Kidney (tissue), 22 donors: ENCODE measurements at places on chromosomes 13 and 19. TPM values are rescaled to one million over a fixed set of nuclear protein-coding genes. Genes with fewer than 3 reads are reported as not detected.

DNA sequence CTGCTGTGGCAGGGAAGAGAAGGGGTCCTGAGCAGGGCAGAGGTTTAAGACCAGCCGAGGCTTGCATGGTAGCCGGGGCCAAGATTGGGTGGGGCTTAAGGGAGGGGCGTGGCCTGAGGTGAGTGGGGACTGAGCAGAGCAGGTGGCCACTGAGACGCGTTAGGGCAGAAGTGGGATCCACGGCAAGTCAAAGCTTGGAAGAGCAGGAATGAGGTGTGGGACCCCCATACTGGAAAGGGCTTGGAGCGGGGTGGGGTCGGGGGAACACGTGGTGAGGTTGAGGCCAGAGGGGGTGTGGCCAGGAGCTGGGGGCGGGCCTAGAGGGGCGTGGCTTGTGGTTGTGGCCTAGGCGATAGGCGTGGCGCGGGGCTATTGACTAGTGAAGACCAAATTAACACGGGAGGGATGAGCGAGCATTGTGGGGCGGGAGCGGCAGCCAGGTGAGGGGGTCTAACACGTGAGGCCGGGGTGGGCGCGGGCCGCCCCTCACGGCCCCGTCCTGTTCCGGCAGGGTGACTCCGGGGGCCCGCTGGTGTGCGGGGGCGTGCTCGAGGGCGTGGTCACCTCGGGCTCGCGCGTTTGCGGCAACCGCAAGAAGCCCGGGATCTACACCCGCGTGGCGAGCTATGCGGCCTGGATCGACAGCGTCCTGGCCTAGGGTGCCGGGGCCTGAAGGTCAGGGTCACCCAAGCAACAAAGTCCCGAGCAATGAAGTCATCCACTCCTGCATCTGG lies 3.3 kb downstream of the CFD start:
- no peaks in the 10 kb centered on the region for H3K27me3 ChIP-seq
- H3K27ac ChIP-seq: no peak overlapping the region
- peak; percentile 66 for DNase-seq
- no peaks in the 10 kb centered on the region for H3K4me1 ChIP-seq

DNA sequence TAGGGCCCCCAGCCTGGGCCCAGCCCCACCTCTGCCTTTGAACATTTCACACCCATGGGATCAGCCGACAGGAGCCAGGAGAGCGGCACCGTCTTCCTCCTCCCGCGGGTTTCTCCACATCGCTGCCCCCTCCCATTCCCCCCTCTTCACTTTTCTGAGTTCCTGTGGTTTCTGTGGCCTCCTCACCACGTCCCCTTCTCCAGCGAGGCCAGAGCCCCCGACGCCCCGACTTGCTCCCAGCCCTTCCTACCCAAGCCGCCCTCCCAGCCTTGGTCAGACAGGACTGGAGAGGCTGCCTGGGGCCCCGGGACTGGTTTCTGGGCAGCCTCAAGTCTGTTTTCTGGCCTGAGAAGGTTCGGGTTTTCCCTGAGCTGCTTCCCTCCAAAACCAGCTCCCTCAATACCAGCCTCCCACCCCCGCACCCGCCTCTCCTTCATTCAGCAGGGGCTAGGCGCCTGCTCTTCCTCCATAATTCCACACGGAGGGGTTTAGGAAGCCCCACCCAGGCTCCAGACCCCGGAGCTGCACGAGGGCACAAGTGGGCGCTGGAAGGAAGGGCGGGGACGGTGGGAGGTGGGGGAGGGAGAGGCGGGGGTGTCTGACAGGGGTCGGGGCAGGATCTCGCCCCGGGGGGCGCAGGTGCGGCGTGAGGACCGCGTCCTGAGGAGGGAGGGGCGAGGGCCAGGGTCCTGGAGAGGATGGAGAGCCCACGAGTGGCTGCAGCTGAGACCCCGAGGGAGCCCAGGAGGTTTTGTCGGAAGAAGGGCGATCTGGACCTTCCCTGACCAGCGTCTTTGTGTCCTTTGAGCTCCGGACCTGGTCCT lies 4.0 kb upstream of the SIGLEC10 start:
- no peak overlapping the region for H3K4me3 ChIP-seq
- no peaks in the 10 kb centered on the region for H3K27me3 ChIP-seq
- no peak for DNase-seq
- H3K36me3 ChIP-seq: no peaks in the 10 kb centered on the region
- H3K27ac ChIP-seq: no peak overlapping the region

GRCh38 chr19:30871979-30872378 lies 477.3 kb downstream of the TSHZ3 start:
- no peak overlapping the region for H3K4me3 ChIP-seq
- H3K27ac ChIP-seq: no peak overlapping the region
- no peaks in the 10 kb centered on the region for H3K27me3 ChIP-seq
- no peaks in the 10 kb centered on the region for H3K36me3 ChIP-seq
- DNase-seq: no peak
- no peaks in the 10 kb centered on the region for H3K4me1 ChIP-seq

DNA sequence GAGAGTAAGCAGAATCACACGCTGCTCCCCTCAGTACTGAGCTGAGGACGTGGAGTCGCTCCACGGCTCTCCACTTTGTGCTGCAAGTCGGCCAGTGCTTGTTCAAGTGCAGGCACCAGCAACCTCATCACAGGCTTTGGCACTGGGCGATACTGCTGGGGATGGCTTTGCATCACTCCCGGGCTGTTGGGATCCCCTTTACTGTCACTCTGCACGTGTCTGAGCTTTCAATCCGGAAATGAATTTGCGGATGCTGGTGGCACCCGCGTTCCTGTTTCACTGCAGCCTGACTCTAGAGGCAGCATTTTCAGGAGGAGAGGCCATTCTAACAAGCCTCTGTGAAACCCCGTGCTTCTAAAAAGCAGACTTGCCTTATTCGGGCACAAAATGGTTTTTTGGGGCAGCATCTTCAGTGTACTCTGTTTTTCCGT lies 19.1 kb downstream of the SMARCA4 start:
- H3K4me3 ChIP-seq: peak overlapping the region; percentile 25
- no peaks in the 10 kb centered on the region for H3K27me3 ChIP-seq
- no peaks in the 10 kb centered on the region for H3K4me1 ChIP-seq
- DNase-seq: no peak

GRCh38 chr13:77563111-77563510 lies 27.6 kb downstream of the SCEL start:
- H3K36me3 ChIP-seq: no peaks in the 10 kb centered on the region
- DNase-seq: no peak
- no peaks in the 10 kb centered on the region for H3K27me3 ChIP-seq
- H3K27ac ChIP-seq: no peak overlapping the region
- H3K4me3 ChIP-seq: no peak overlapping the region
- H3K4me1 ChIP-seq: no peaks in the 10 kb centered on the region

- DNase-seq: peak; percentile 63
- peak overlapping the region; percentile 93 for H3K4me3 ChIP-seq
- peak overlapping the region; percentile 8 for H3K27ac ChIP-seq
- H3K27me3 ChIP-seq: no peaks in the 10 kb centered on the region
- H3K36me3 ChIP-seq: no peaks in the 10 kb centered on the region
These were observed 439 bp downstream of the DZIP1 start for GRCh38 chr13:95643936-95644598.

DNA sequence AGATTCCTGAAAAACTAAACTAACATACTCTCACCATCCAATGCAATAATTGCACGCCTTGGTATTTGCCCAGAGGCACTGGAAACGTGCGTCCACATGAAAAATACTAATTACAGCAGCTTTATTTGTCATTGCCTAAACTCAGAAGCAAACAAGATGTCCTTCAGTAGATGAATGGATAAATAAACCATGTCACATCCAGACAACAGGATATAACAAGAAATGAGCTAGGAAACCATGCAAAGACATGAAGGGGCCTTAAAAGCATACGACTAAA lies 25.0 kb downstream of the ELL start:
- no peak overlapping the region for H3K4me3 ChIP-seq
- H3K36me3 ChIP-seq: no peaks in the 10 kb centered on the region
- H3K27ac ChIP-seq: peak overlapping the region; percentile 72

DNA sequence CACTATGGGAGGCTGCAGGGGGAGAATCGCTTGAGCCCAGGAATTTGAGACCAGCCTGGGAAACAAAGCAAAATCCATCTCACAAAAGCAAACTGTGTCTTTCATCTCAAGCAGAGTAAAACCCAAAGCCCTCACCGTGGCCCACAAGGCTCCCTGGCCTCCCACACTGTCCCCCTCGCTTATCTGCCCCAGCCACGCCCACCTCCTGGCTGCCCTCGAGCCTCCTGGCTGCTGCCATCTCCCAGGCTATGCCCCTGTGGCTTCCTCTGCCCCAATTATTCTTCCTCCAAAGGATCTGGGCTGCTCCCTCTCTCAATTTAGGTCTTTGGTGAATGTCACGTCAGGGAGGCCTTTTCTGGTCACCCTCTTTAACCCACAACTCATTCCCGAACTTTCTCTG lies 3.6 kb downstream of the RABAC1 start:
- peaks cover 3% of the 10 kb centered on the region for H3K36me3 ChIP-seq
- no peak overlapping the region for H3K4me3 ChIP-seq
- peaks cover 4% of the 10 kb centered on the region for H3K4me1 ChIP-seq
- DNase-seq: no peak
- no peaks in the 10 kb centered on the region for H3K27me3 ChIP-seq

DNA sequence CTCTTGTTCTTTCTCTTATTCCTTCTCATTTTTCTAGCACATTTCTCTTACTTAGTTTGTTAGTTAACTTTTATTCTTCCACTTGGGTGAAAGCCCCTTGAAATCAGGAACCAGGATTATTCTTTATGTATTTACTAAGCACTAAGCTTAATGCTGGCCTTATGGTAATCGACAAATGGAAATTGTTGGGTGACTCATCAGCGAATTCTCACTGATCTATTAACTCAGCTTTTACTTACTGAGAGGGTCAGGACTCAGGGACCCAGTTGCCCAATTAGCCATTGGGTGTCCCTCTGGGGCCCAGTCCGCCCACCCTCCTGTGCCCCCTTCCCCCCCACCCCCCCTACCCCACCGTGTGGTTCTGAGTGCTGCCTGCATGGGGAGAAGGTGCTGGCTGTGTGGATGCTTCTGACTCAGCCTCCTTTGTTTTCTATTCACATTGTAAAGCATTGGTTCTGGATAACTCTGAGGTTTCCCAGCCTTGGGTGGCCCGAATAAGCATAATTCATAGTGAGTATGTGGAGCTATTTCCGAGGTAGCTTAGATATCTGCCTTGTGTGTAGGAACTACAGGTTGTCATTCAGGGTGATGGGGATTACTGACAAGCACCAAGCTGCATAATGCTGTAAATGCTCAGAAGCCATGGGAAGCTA lies 240.9 kb downstream of the FGF9 start:
- no peaks in the 10 kb centered on the region for H3K4me1 ChIP-seq
- no peaks in the 10 kb centered on the region for H3K27me3 ChIP-seq
- no peak overlapping the region for H3K27ac ChIP-seq
- DNase-seq: no peak

GRCh38 chr13:36834299-36834698 lies 15.3 kb downstream of the RFXAP start:
- no peak overlapping the region for H3K4me3 ChIP-seq
- H3K27me3 ChIP-seq: no peaks in the 10 kb centered on the region
- H3K36me3 ChIP-seq: no peaks in the 10 kb centered on the region
- DNase-seq: no peak
- no peaks in the 10 kb centered on the region for H3K4me1 ChIP-seq

- DNase-seq: no peak
- H3K4me3 ChIP-seq: no peak overlapping the region
- no peaks in the 10 kb centered on the region for H3K4me1 ChIP-seq
These were observed 615.1 kb downstream of the EFNB2 start for GRCh38 chr13:105920370-105920769.

- no peaks in the 10 kb centered on the region for H3K27me3 ChIP-seq
- no peaks in the 10 kb centered on the region for H3K4me1 ChIP-seq
- H3K27ac ChIP-seq: no peak overlapping the region
- DNase-seq: no peak
- no peak overlapping the region for H3K4me3 ChIP-seq
These were observed 6.6 kb downstream of the SHKBP1 start for GRCh38 chr19:40583283-40583682.

DNA sequence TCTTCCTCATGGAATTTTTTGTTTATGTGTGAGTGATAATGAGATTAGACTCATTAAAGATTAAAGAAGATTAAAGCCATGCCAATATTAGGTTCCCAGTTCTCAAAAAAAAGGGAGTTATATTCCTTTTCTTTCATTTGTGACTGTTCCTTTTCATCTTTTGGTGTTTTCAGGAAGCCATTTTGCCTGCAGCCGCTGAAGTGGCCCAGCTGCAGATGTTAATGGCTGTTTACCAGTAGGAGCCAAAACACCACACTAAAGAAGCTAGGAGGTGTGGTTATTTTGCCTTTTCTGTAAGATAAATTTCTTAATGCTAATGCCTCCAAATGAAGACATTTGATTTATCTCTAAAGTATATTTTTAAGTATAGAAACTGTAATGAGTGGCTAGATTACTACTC lies 36.3 kb downstream of the ITGBL1 start:
- H3K4me1 ChIP-seq: no peaks in the 10 kb centered on the region
- no peaks in the 10 kb centered on the region for H3K36me3 ChIP-seq
- no peak for DNase-seq
- H3K27ac ChIP-seq: no peak overlapping the region

- no peaks in the 10 kb centered on the region for H3K36me3 ChIP-seq
- H3K27me3 ChIP-seq: no peaks in the 10 kb centered on the region
- no peak overlapping the region for H3K4me3 ChIP-seq
- no peak overlapping the region for H3K27ac ChIP-seq
- no peaks in the 10 kb centered on the region for H3K4me1 ChIP-seq
These were observed 9.7 kb downstream of the R3HDM4 start for GRCh38 chr19:903266-903797.

DNA sequence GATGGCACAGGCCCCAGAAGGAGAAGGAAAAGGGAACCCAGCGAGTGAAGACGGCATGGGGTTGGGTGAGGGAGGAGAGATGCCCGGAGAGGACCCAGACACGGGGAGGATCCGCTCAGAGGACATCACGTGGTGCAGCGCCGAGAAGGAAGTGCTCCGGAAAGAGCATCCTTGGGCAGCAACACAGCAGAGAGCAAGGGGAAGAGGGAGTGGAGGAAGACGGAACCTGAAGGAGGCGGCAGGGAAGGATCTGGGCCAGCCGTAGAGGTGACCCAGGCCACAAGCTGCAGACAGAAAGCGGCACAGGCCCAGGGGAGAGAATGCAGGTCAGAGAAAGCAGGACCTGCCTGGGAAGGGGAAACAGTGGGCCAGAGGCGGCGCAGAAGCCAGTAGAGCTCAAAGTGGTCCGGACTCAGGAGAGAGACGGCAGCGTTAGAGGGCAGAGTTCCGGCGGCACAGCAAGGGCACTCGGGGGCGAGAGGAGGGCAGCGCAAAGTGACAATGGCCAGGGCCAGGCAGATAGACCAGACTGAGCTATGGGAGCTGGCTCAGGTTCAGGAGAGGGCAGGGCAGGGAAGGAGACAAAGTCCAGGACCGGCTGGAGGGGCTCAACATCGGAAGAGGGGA lies 1.1 kb downstream of the PPP1R12C start:
- H3K4me1 ChIP-seq: peaks cover 26% of the 10 kb centered on the region
- peak overlapping the region; percentile 94 for H3K4me3 ChIP-seq
- no peaks in the 10 kb centered on the region for H3K27me3 ChIP-seq

Gene HSPB6
- 53.1 TPM for polyA plus RNA-seq

Gene LPAR2
- polyA plus RNA-seq: 5.6 TPM

Gene PRTN3
- polyA plus RNA-seq: not detected

Gene ALKBH7
- polyA plus RNA-seq: 175 TPM

Gene IZUMO4
- 8.9 TPM for polyA plus RNA-seq

Gene SIAH3
- polyA plus RNA-seq: 0.41 TPM

Gene FFAR1
- polyA plus RNA-seq: not detected

Gene LILRB4
- 1.8 TPM for polyA plus RNA-seq

Gene SHISA2
- polyA plus RNA-seq: 3.4 TPM

Gene VSTM1
- polyA plus RNA-seq: 1.0 TPM

Gene FRY
- polyA plus RNA-seq: 21.8 TPM

Gene TPP2
- polyA plus RNA-seq: 14.7 TPM

Gene ZNF730
- not detected for polyA plus RNA-seq

Gene C5AR1
- polyA plus RNA-seq: 6.5 TPM
